Activated CD4-positive, alpha-beta T cell treated with anti-CD3 and anti-CD28 coated beads for 24 hours (primary cell): ENCODE measurements at places on chromosomes 6 and 20.
A peak's percentile ranks its signal among the peaks of the same experiment; 100 is the strongest.

- no peak for DNase-seq
Measured at GRCh38 chr6:5098501-5099270, 13.5 kb downstream of the PPP1R3G start.

DNA sequence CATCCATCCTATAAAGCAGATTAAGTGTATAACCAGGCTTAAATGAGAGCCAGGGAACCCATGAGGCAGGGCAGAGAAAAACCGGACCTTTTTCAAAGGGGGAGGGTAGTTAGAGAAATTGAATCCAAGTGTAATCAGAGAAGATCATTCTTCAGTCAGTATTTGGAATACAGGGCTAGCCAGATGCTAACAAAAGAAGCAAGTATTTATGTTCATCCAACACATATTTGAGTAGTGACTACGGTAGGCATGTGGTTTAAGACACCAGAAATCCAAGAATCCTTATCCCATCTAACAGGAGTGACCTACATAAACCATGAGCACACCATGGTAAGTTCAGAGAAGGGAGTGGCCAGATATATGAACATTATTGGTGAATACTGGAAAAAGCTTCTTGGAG, 46.8 kb upstream of the FAM83C start:
- DNase-seq, result no peak

GRCh38 chr6:41371461-41371991, 36.1 kb downstream of the NCR2 start:
- no peak for DNase-seq

GRCh38 chr6:133040094-133040802, 200.9 kb upstream of the EYA4 start:
- DNase-seq, result no peak

DNA sequence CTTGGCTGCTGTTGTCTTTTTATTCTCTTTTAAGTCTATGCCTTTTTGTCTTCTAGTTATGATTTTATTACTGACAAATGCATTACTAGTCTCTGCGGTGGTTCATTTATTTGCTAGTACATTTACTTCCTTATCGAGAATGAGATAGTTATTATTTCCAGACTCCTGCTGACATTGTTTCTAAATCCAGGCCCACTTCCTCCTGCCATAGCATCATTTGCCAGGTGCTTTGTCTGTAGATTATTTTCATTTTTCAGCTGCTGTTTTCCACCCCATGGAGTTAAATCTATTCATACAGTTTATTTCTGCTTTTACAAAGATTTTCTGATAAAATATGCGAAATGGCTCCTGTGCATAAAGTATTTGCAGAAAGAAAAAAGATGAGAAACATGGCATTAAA, 459.7 kb downstream of the MMUT start:
- DNase-seq, result no peak

DNA sequence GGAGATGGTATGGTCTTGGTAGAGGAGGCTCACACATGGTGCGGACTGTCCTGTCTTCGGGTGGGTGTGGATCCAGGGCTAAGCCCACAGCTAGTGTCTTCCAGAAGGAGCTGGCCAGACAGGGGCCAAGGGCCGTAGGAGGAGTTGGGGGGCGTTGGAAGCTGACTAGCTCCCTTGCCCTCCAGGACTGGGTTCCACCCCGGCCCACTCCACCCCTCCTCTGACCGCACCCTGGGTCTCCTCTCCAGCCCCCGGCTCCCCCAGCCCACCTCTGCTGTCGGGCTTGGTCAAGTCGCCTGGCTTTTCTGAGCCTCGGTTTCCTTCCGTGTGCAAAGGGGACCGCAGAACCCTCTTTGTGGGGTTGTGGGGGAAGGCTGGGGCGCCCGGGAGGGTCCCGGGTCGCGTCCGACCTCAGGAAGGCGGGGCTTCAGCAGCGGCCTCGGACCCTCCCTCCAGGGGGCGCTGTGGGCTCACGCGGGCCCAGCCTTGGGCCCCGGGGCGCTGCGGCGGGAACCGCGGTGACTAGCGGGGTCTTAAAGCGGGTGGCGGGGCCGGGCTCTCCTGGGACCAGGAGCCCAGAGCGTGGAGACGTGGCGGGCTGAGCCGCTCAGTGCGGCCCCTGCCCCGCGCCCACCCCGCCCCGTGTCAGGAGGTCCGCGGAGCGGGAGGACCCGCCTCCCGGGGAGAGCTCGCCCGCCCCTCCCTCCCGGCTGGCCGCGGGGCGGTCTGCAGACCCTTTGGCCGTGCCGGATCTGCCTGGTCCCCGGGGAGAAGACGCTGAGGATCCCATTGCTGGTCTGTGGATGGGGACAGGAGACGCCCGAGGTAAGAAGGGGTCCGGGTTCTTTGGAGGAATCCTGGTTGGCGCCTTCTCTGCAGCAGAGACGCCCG, 5.4 kb downstream of the NPBWR2 start:
- DNase-seq, result peak; percentile 61

GRCh38 chr6:139764498-139764986, 390.1 kb upstream of the CITED2 start:
- DNase-seq, result no peak

- DNase-seq, result no peak
Measured at GRCh38 chr6:64502801-64503200, 867.2 kb downstream of the PHF3 start.

DNA sequence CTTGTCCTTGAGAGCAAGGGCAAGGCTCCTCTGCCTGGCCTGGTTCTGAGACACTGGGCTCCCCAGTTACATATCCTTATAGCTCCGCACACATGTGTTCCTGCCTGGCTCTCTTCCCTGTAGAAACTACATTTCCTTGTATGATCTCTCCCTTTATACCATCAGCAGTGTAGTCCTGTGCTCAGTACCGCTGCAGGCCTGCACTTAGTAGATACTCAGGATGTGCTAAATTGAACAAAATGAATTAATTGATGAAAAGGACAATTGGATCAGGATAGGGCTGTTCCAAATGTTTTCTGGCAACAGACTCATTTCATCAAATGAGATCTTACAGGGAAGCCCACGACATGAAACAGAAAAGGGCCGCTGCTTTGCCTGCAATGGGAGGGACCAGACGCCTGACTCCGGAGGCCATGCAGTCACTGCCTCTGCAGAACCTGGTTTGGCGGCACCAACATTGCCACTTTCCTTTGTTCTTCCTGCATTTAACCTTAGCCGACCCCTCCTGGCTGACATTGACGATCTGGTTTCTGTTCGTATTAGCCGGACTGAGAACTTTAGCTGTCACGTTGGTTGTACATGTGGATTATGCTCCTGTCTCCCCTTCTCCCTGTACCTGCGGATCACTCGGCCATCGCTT, 53.3 kb downstream of the CHMP4B start:
- no peak for DNase-seq

- DNase-seq, result no peak
Measured at GRCh38 chr6:77159730-77160129, 303.6 kb downstream of the HTR1B start.

- no peak for DNase-seq
Measured at GRCh38 chr6:7156643-7157278, 49.0 kb downstream of the RREB1 start.

GRCh38 chr6:39100358-39100757, 14.6 kb downstream of the SAYSD1 start:
- no peak for DNase-seq

DNA sequence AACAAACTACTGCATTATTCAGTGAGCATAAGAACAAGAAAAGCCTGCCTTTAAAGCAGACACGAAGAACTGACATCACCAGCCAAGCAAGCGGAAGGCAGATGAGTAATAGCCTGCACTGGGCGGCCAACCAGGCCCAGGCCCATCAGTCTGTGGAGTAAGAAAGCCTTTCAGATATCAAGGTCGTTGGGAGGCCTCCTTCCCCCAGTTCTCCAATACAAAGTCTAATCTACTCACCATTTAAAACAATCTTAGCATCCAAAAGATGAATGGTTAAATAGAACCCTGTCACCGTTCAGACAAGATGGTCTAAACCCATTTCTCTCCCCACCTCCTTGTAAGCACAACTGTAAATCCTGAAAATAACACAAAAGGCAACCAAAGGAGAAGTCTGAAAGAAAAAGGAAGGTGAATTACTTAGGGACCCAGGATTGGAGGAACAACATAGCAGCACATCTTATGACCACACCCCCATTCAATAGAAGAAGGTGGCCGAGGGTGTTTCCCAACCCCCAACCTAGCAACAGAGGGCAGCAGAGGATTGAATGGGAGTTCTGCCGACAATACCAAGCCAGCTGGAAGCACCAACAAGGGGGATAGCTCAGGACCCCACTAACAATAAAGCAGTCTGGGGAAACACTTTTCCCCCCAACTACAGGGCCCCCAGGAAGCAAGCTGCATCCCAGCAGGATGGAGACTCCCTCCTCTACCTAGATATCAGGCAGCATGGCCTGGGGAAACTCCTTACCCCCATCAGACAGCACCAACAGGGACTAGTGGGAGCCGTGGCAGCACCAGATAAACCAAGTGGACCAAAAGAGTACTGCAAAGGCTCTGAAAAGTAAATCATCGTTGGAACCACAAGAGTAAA, 67.9 kb downstream of the ZHX3 start:
- DNase-seq, result no peak

GRCh38 chr6:122645256-122645655, 35.1 kb downstream of the PKIB start:
- no peak for DNase-seq

DNA sequence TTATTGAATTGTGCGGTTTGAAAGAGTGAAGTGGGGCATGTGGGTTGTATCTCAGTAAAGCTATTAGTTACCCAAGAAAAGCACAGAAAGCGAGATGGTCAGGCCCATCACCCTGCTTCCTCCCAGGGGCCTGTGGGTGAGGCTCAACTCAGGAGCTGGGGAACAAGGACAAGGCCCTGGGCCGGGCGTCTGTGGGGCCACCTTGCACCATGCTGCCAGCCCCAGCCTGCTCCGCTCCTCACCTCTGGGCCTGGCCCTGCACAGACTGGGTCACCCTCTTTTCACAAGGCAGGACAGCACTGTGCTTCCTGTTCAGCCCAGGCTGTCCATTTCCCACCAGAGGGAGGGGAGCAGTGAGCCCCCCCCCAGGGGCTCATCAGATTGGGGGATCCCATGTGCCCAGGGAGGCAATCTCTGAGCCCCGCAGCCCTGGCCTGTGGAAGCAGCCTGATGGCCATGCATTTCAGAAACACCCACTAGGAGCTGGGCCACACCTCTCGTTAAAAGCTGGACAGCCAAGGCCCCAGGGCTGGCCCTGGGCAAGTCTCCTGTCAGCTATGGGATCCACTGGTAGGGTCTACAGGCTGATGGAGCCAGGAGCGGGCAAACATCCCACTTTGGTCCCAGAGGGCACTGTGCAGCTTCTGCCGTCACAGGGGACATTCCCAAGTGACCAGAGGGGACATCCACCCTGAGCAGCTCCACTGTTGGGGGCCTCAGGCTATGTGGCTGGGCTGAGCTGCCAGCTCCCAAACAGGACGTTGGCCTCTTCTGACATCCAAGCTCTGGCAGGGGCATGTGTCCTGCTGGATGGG, 55.9 kb downstream of the YTHDF1 start:
- DNase-seq, result no peak

GRCh38 chr6:89409461-89410035, 2.5 kb downstream of the RRAGD start:
- DNase-seq, result no peak

- DNase-seq, result no peak
Measured at GRCh38 chr6:39076623-39077535, 28.3 kb downstream of the GLP1R start.

GRCh38 chr6:37477656-37478435, 21.8 kb downstream of the CCDC167 start:
- DNase-seq, result no peak

- DNase-seq, result no peak
Measured at GRCh38 chr6:89111933-89112332, 5.9 kb downstream of the SRSF12 start.

GRCh38 chr6:167734662-167735083, 92.0 kb upstream of the AFDN start:
- no peak for DNase-seq

DNA sequence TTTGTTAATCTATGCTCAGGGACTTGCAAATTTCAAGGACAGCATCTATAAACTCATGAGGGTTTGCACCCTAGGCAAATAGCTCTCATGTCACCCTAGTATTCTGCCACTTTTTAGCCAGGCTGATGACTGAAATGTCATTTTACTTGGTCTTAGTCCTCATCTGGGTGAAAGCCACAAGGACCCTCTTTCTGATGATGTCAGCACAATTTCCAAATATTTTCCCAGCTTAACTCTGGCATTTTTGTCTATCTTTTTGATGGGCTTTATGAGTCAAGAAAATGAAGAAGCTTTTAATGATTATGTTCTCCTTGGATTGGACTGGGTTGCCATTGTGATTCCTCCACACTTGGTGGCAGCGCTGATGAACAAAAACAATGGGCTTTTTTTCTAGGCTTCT, 420.1 kb upstream of the BTBD3 start:
- DNase-seq, result no peak

GRCh38 chr20:11585752-11586352, 331.8 kb upstream of the BTBD3 start:
- no peak for DNase-seq

DNA sequence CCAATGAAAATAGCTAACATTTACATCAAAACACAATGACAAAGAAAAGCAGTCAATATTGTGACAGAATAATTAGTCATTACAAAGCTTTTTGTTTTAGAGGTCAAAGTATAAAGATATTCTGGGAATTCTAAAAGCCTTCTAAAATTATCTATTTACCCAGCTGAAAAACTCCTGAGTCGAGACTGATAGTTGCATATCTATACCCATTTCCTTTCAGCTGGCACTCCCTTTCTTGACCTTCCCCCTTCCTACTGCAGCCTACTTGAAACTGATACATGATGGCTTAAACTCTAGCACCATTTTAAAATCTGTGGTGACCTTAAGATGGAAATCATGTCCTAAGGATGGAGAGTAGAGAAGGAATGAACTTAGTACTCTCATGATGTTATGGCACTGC, 38.6 kb downstream of the LMBRD1 start:
- DNase-seq, result no peak

GRCh38 chr20:21028921-21029320, 77.2 kb downstream of the LINC00237 start:
- no peak for DNase-seq

DNA sequence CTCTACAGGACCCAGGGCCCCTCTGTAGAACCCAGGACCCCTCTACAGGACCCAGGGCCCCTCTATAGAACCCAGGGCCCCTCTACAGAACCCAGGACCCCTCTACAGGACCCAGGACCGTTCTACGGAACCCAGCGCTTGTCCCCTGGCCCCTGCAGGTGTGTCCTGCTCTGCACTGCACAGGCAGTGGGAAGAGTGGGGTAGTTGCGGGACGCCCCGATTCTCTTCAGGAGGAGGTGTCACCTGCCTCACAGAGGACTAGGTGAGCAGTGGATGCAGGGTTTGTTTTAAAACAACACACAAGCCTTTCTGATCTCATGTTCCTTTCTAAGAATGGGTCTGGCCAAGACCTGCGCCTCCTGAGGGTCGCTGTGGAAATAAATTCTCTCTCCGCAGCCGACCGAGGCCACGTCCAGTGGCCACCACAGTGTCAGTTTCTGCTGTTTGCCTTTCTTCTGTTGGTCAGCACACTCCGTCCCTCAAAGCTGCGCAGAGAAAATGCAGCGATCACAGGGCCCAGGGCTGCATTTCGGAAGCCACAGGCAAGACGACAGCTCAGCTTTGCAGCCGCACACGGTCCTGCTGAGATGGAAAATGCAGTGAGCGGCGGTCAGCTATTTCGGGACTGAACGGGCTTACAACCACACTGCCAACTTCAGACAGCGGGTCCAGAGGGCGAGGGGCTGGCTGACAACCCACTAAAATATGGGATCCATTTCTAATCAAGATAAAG, 135.2 kb downstream of the DLL1 start:
- DNase-seq, result no peak
